Activated T-helper 1 cell treated with anti-CD3 and anti-CD28 coated beads, Interleukin-12 subunit alpha, Interleukin-12 subunit beta, Interleukin-2, Interleukin-4 antibody, amounts not matched to agents 30 ng/mL and 10 ng/mL and 1 ng/mL, durations not matched to agents 14 hours and 24 hours and 36 hours (primary cell): ENCODE measurements at places on chromosomes 4 and X. TPM values are rescaled to one million over a fixed set of nuclear protein-coding genes. Genes with fewer than 3 reads are reported as not detected.

Gene RAB39B
- 11.4 and 12.5 TPM in 2 replicates for total RNA-seq

GRCh38 chr4:132344924-132345828 lies 803.9 kb upstream of the PCDH10 start:
- H3K27me3 ChIP-seq, result no peaks in the 10 kb centered on the region
- DNase-seq, result no peak
- H3K4me3 ChIP-seq, result no peak overlapping the region
- no peaks in the 10 kb centered on the region for H3K4me1 ChIP-seq

- peaks cover 9% of the 10 kb centered on the region for H3K27me3 ChIP-seq
- no peak for DNase-seq
- H3K27ac ChIP-seq, result no peak overlapping the region
- H3K4me3 ChIP-seq, result no peak overlapping the region
- peaks cover 12% of the 10 kb centered on the region for H3K36me3 ChIP-seq
Measured at GRCh38 chr4:38743866-38744265, 38.9 kb downstream of the TLR10 start.

DNA sequence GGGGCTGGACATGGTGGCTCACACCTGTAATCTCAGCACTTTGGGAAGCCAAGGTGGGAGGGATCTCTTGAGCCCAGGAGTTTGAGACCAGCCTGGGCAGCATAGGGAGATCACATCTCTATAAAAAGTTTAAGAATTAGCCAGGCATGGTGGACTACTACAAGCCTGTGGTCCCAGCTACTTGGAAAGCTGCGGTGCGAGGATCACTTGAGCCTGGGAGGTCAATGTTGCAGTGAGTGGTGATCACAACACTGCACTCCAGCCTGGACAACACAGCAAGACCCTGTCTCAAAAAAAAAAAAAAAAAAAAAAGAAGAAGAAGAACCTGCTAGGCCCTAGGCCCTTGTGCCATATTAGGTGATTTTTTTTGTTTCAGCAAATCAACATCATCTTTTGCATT lies 12.2 kb downstream of the SRD5A3 start:
- H3K4me1 ChIP-seq, result peaks cover 12% of the 10 kb centered on the region
- no peaks in the 10 kb centered on the region for H3K27me3 ChIP-seq
- no peak overlapping the region for H3K27ac ChIP-seq
- no peak overlapping the region for H3K4me3 ChIP-seq
- DNase-seq, result no peak

DNA sequence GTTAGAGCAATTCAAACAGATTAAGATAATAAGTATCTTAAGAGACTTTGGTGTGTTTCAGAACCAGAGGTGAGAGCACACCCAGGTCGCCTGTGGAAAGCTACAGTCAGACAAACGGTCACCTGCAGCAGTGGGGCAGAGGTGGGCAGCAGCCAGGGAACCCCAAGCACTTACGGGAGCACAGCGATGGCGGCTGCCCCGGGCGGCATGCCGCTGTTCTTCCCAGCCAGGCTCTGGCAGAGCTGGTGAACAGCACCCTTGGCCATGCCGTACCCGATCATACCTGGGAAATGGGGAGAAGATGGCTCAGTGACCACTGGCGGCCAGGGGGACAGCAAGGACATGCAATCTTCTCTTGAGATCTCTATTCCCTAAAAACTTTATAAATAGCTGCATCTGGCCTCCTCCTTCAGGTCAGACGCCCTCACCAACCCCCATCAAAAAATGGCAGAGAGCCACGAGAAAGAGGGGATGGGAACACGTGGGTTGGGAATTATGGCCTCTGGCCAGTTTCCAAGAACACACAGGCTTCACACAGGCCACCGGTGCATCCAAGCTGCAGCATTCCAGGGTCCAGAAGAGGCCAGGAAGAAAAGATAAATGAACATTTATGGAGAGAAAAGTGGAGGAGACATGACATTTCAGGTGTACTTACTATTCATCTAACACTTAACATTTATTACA lies 19.7 kb downstream of the QDPR start:
- no peak for DNase-seq
- peaks cover 15% of the 10 kb centered on the region for H3K36me3 ChIP-seq
- no peak overlapping the region for H3K4me3 ChIP-seq
- H3K4me1 ChIP-seq, result no peaks in the 10 kb centered on the region

Gene LDB2
- total RNA-seq, result not detected in 2 replicates

Gene CT47B1
- not detected in 2 replicates for total RNA-seq

Gene RRH
- 0.13 TPM in 1 of 2 replicates, not detected in the other for total RNA-seq

DNA sequence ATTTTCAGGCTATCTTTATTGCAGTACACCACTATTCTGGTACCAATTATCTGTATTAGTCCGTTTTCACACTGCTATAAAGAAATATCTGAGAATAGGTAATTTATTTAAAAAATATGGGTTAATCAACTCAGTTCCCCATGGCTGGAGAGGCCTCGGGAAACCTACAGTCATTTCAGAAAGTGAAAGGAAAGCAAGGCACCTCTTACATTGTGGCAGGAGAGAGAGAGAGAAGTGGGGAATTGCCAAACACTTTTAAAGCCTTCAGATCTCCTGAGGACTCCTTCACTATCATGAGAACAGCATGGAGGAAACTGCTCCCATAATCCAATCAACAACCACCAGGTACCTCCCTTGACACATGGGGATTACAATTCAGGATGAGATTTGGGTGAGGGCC lies 54.7 kb downstream of the AMER1 start:
- H3K4me1 ChIP-seq, result no peaks in the 10 kb centered on the region
- no peak overlapping the region for H3K4me3 ChIP-seq
- H3K36me3 ChIP-seq, result no peaks in the 10 kb centered on the region
- DNase-seq, result no peak
- no peak overlapping the region for H3K27ac ChIP-seq
- no peaks in the 10 kb centered on the region for H3K27me3 ChIP-seq

GRCh38 chrX:51899741-51900140 lies 6.3 kb downstream of the MAGED1 start:
- H3K4me3 ChIP-seq, result no peak overlapping the region
- H3K27me3 ChIP-seq, result no peaks in the 10 kb centered on the region

DNA sequence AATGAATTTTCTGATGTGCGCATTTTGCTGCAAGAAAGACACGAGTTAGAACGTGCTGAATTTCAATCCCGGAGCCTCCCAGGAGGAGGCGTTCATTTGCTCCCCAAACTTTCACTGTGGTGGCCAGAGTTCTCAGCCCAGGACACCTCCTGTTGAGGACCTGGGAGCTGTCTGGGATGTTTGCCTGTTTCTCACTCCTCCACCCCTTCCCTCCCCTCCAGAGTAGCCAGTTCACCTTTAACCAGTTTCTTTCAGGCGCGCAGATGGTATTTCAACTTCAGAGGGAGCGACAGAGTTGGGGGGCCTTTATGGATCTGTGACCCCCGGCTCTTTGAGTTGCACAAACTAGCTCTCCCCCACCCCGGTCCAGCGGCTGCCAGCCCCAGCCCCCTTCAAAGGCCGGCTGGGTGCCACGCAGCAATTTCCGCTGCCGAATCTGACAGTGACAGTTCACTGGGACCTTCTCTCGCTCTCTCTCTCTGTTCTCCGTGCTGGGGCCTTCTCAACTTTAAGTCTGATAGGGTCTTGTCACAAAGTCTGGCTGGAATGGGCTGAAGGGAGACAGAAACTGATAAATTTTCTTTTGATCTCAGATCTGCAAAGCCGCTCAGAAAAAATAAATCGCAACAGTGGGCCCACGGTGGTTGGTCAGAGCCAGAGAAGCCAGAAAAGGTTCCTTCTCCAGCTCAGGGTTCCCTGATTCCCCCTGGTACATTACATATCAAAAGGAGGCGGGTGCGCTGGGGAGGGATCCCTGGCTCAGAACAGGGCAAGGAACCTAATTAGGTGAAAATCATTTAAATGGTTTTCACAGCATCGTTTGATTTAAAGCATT lies 100.0 kb upstream of the STX18 start:
- H3K27me3 ChIP-seq, result peaks cover 2% of the 10 kb centered on the region
- H3K36me3 ChIP-seq, result no peaks in the 10 kb centered on the region
- H3K4me1 ChIP-seq, result peaks cover 6% of the 10 kb centered on the region
- H3K4me3 ChIP-seq, result no peak overlapping the region

Gene SPIN2A
- 0.54 and 1.0 TPM in 2 replicates for total RNA-seq

DNA sequence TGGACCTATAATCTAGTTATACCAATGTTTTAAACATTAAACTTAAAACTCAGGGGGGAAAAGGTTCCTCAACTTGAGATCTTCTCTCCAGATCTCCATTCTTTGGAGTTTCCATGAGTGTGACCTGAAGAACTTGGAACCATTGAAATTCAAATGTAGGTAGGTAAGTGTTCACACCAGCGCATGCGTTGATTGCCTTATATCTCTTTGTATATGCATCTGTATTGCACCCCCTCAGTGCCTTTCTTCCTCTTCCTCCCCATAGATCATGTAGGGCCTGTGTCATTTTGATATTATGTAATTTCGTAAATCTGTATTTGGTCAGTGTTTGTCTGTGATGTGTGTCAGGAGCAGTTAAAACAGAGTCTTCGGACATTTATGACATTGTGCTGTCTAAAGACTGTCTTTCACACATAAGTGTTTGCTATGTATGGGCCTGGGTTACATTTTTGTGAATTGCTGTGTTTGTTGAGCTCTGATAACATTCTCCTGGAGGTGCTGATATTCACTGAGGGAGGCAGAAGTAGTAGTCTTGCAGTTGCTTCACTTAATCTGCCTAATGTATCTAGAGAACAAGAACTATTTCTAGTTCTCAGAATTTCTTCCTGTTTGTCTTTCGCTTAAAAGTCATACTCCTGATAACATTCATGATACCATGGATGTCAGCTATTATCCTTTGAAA lies 126.3 kb downstream of the RAP1GDS1 start:
- DNase-seq, result no peak
- H3K27me3 ChIP-seq, result no peaks in the 10 kb centered on the region
- H3K4me1 ChIP-seq, result no peaks in the 10 kb centered on the region
- H3K27ac ChIP-seq, result no peak overlapping the region
- H3K4me3 ChIP-seq, result no peak overlapping the region

Gene OTC
- not detected in 2 replicates for total RNA-seq

DNA sequence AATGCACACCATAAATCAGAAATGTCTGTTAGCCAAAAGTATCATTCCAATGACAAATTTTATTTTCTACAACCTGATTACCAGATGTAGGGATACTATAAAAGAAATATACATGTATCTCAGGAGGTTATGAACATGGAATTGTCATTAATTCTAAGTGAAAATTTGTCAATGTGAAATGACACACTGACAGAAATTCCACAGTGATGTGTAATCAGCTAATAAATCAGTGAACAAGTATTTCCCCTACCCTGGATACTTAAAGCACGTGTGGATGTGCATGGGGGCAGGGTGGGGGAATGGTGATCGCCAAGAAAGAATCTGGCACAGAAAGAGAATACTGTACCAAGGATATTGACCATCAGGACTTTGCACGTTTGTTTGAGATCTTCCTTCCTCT lies 123.6 kb downstream of the SH3RF1 start:
- DNase-seq, result no peak
- no peak overlapping the region for H3K4me3 ChIP-seq
- H3K27me3 ChIP-seq, result no peaks in the 10 kb centered on the region
- no peaks in the 10 kb centered on the region for H3K36me3 ChIP-seq
- H3K27ac ChIP-seq, result no peak overlapping the region

DNA sequence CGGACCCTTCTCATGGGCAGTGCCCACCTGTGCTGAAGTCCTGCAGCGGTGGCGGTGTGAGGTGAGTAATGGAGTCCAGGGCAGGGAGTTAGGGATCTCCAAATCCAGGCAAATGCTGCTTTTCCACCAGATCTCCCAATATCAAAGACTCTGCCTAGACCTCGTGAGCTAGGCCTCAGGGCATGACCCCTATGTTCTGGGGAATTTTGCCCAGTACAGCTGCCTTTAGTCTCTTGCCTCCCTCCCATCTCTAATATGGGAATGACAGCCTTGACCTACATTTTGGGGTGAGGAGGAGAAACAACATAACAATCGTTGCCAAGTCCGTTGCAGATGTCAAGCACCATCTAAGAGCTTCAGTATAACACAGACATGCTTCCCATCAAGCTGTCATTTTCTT lies 7.3 kb downstream of the PAK3 start:
- peaks cover 5% of the 10 kb centered on the region for H3K4me1 ChIP-seq
- H3K4me3 ChIP-seq, result no peak overlapping the region
- no peak for DNase-seq
- no peak overlapping the region for H3K27ac ChIP-seq
- no peaks in the 10 kb centered on the region for H3K36me3 ChIP-seq

DNA sequence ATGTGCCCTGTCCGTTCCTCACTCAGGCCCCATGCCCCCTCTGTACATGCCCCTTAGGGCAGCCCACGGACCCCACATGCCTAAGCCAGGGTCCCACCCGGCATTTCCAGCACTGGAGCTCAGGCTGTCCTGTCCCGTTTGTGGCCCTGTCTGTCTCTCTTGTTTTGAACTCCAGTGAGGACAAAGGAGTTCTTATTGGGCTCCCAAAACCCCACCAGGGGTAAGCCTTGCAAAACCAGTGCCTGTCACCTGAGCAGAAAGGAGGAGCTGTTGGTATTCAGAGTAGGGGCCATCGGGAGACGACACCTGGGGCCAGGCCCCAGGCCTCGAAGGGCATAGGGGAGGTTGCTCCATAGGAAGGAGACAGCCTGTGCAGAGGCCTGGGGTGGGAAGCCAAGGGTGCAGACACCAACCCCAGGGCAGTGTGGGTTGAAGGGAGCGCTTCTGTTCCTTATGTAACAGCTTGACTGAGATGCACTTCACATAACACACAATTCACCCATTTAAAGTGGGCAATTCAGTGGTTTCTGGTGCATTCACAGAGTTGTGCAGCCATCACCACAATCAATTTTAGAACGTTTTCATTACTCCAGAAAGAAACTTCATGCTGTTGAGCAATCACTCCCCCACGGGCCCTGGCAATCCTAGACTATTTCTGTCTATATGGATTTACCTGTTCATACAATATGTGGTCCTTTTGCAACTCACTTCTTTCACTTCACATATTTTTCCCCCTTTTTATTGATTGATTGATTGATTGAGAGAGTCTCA lies 31.7 kb downstream of the MAN2B2 start:
- no peak overlapping the region for H3K27ac ChIP-seq
- H3K4me1 ChIP-seq, result peaks cover 13% of the 10 kb centered on the region
- H3K27me3 ChIP-seq, result no peaks in the 10 kb centered on the region

DNA sequence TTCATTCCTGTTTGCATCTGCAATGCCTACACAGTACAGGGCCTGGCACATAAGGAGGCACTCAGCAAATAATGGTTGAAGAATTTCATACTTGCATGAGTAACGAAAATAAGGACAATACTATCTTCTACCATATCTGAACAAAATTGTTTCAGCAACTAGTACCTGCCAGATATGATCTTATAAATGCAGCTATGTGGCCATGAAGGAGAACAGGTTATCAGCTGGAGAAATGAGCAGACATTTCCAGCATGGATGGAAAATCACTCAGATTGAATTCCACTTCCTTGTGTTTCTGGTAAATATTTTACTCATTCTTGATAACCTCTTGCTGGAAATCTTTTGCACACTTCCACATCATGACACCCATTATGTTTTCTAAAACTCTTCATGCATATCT lies 204.0 kb downstream of the ADAMTS3 start:
- H3K27me3 ChIP-seq, result no peaks in the 10 kb centered on the region
- H3K4me1 ChIP-seq, result no peaks in the 10 kb centered on the region
- no peak overlapping the region for H3K27ac ChIP-seq
- no peak for DNase-seq
- no peak overlapping the region for H3K4me3 ChIP-seq

Gene CD40LG
- total RNA-seq, result 261 and 272 TPM in 2 replicates

Gene ARHGAP6
- not detected in 2 replicates for total RNA-seq

- DNase-seq, result no peak
- no peaks in the 10 kb centered on the region for H3K27me3 ChIP-seq
- peak overlapping the region; percentile 70 for H3K27ac ChIP-seq
Measured at GRCh38 chrX:41664375-41664901, 24.3 kb upstream of the GPR34 start.

Gene DUSP21
- not detected in 2 replicates for total RNA-seq
